Uterus (tissue), 4 donors: ENCODE measurements at places on chromosomes 12 and 14. TPM values are rescaled to one million over a fixed set of nuclear protein-coding genes. Genes with fewer than 3 reads are reported as not detected.
A peak's percentile ranks its signal among the peaks of the same experiment; 100 is the strongest.

GRCh38 chr12:120231316-120232011 lies 30.6 kb upstream of the RPLP0 start:
- H3K27me3 ChIP-seq = no peaks in the 10 kb centered on the region
- H3K36me3 ChIP-seq = no peaks in the 10 kb centered on the region
- no peak overlapping the region for H3K4me3 ChIP-seq

DNA sequence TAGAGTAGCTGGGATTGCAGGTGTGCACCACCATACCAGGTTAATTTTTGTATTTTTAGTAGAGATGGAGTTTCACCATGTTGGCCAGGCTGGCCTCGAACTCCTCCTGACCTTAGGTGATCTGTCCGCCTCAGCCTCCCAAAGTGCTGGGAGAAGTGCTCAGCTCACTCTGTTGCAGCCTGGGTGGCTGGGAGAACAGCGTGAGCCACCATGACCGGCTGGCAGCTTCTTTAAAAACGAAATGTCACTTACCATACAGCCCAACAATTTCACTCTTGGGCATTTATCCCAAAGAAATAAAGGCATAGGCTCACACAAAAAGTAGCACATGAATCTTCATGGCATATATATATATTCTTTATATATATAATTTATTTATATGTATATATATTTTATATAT lies 4.7 kb upstream of the CFAP73 start:
- no peaks in the 10 kb centered on the region for H3K27me3 ChIP-seq
- no peak overlapping the region for H3K27ac ChIP-seq
- H3K4me3 ChIP-seq = no peak overlapping the region
- no peaks in the 10 kb centered on the region for H3K4me1 ChIP-seq

GRCh38 chr12:25384038-25384892 lies 133.5 kb upstream of the KRAS start:
- H3K36me3 ChIP-seq = no peaks in the 10 kb centered on the region
- DNase-seq = no peak
- H3K4me3 ChIP-seq = no peak overlapping the region
- H3K27ac ChIP-seq = peak overlapping the region; percentile 99
- H3K4me1 ChIP-seq = no peaks in the 10 kb centered on the region

DNA sequence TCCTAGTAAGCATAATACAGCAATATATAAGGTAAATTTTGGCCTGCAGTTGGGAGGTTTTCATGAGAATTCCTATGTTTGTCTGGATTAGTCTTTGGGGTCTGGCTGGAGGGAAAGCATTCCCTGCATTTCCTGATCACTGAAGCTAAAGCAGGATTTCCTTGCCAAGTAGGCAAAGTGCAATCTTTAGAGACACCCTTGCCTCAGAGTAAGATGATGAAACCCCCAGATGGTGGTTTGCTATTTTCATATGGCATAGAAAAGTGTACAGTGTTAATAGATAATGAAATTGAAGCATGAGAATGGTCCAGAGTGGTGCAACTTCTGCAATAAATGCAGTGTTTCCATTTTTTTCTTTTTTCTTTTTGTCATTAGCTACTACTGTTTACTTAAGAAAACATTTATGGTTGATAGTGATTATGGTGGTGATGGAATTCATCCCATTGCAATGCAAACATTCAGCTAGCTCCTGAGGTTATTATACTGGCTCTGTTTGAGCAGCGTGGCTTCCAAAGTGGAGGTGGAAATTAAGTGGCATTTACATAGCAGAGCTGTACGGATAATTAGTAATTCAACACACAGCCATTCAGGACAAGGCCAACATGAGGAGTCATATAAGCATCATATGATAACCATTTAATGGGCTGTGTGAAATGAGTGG lies 276.3 kb downstream of the DUSP6 start:
- no peak overlapping the region for H3K27ac ChIP-seq
- no peak overlapping the region for H3K4me3 ChIP-seq
- no peaks in the 10 kb centered on the region for H3K4me1 ChIP-seq
- H3K36me3 ChIP-seq = no peaks in the 10 kb centered on the region
- H3K27me3 ChIP-seq = no peaks in the 10 kb centered on the region
- no peak for DNase-seq

DNA sequence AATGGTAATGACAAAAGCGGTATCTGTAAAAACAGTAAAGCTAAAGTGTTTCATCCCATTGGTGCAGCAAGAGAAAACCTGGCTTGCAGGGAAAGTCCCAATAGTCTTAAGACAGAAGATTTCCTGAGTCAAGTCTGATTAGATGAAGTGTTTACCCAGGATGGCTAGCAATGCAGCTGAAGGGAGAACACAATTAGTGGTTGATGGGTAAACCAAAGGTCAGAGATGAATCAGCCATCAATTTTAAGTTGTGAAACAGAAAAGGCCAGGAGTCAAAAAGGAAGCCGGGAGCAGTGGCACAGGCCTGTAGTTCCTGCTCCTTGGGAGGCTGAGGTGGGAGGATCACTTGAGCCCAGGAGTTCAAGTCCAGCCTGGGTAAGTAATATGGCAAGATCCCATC lies 52.6 kb downstream of the SEC23A start:
- H3K4me1 ChIP-seq = no peaks in the 10 kb centered on the region
- H3K4me3 ChIP-seq = no peak overlapping the region
- H3K27ac ChIP-seq = no peak overlapping the region
- H3K36me3 ChIP-seq = no peaks in the 10 kb centered on the region
- DNase-seq = no peak
- no peaks in the 10 kb centered on the region for H3K27me3 ChIP-seq

The PTPRQ gene
- not detected for total RNA-seq

GRCh38 chr12:77599782-77600467 lies 230.8 kb upstream of the NAV3 start:
- no peak overlapping the region for H3K27ac ChIP-seq
- H3K27me3 ChIP-seq = no peaks in the 10 kb centered on the region
- H3K36me3 ChIP-seq = no peaks in the 10 kb centered on the region
- H3K4me3 ChIP-seq = no peak overlapping the region

The TSPAN8 gene
- total RNA-seq = 0.51 TPM

GRCh38 chr12:1595690-1596347 lies 1.4 kb upstream of the FBXL14 start:
- no peak overlapping the region for H3K4me3 ChIP-seq
- H3K27ac ChIP-seq = peak overlapping the region; percentile 99
- peaks cover 8% of the 10 kb centered on the region for H3K4me1 ChIP-seq

DNA sequence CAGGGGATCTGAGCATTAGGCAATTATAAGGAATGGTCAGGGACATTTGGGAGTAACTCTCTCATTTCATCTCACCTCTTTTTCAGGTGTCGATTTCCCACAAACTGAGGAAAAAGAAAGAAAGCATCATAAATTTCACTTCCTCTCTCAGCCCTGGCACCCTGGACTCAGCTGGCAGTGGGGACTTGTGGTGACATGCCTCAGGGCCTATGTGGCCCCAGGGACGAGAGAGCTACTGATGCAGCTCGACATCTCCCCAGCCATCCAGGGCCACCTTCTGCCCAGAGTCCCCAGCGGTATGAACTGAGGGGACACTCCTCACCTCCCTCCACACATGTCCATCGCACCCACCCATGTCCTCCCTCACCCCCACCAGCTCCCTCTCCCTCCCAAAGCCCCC lies 11.7 kb downstream of the TNFRSF1A start:
- no peaks in the 10 kb centered on the region for H3K36me3 ChIP-seq
- peak overlapping the region; percentile 54 for H3K27ac ChIP-seq
- peaks cover 22% of the 10 kb centered on the region for H3K4me1 ChIP-seq
- H3K4me3 ChIP-seq = no peak overlapping the region

The STXBP6 gene
- total RNA-seq = 30.5 TPM

GRCh38 chr14:55404173-55404854 lies 7.3 kb downstream of the ATG14 start:
- H3K27me3 ChIP-seq = no peaks in the 10 kb centered on the region
- H3K4me1 ChIP-seq = no peaks in the 10 kb centered on the region

The CPNE6 gene
- total RNA-seq = 0.76 TPM

The MGP gene
- total RNA-seq = 876 TPM

The AICDA gene
- total RNA-seq = not detected

DNA sequence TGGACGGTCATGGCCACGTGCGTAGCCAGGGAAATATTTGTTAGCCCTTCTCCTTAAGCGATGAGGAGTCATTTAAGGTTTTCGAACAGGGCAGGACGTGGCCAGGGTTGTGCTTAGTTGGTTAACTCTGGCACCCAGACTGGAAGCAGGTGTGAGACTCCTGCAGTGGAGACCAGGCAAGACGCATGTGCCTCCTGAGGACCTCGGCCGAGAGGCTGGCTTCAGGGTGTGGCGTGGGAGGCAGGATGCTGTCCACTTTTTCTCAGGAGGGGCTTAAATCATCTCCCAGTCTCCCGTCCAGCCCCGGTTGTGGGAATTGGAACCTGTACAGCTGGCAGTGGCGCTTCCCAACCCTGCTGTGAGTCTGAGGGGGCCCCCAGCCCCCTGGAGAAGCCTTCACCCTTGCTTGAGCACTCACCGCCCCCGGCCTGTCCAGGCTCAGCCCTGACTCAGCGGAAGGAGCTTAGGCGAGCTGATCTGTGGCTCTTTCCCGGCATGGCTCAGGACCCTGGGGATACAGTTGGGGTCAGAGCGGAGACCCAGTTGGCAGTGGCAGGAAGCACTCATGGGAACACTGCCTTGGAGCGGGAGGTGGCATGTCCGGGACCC lies 46.3 kb upstream of the TSPAN9 start:
- H3K27me3 ChIP-seq = no peaks in the 10 kb centered on the region
- no peaks in the 10 kb centered on the region for H3K36me3 ChIP-seq
- no peak for DNase-seq
- no peaks in the 10 kb centered on the region for H3K4me1 ChIP-seq
- no peak overlapping the region for H3K4me3 ChIP-seq

DNA sequence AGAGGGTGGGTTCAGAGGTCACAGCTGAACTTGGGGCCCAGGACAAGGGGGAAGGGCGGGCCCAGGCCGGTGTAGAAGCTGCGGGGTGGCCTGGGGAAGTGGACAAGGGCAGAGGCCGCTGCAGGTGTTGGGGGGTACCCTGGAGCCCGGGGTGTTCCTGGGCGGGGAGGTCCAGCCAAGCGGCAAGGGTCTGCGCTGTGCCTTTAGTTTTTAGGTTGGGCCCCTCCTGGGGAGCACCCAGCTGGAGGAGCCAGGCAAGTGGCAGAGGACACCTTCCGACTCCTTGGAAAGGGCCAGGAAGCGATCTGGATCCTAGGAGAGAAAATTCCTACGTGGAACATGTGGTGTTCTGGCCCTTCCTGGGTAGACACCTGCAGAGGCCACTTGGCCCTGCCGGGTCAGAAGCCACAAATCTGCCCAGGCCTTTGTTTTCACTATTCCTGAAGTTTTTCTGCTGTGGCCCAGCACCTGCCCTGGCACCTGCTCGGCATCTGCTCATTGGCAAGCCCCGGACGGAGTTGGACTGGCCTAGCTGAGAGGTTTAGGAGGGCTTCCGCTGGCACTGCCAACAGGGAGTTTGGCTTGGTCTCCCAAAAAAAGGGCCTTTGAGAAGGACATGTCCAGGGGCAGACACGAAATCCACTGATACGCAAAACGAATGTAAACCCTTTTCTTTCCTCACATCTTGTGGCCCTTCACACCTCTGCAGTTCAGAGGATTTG lies 61.1 kb downstream of the SMUG1 start:
- peaks cover 18% of the 10 kb centered on the region for H3K27me3 ChIP-seq
- H3K27ac ChIP-seq = peak overlapping the region; percentile 70
- no peaks in the 10 kb centered on the region for H3K4me1 ChIP-seq
- DNase-seq = no peak

The KRT3 gene
- total RNA-seq = not detected

The SOAT2 gene
- not detected for total RNA-seq

The PTMS gene
- 853 TPM for total RNA-seq

The RPL10L gene
- not detected for total RNA-seq

The USP15 gene
- total RNA-seq = 44.8 TPM

DNA sequence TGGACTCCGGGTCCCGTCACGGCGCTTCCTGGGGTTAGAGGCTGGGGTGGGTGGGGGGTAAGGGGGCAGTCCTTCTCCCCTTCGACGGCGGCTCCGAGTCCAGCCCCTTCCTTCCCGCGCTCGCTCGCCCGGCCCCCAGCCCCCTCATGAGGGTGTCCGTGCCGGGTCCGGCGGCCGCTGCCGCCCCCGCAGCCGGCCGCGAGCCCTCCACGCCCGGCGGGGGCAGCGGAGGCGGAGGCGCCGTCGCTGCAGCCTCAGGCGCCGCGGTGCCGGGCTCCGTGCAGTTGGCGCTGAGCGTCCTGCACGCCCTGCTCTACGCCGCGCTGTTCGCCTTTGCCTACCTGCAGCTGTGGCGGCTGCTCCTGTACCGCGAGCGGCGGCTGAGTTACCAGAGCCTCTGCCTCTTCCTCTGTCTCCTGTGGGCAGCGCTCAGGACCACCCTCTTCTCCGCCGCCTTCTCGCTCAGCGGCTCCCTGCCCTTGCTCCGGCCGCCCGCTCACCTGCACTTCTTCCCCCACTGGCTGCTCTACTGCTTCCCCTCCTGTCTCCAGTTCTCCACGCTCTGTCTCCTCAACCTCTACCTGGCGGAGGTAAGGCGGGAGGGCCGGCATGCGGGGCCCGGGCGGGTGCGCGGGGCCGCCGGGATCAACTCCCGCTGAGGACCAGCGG lies 500 bp downstream of the GPR137C start:
- peak overlapping the region; percentile 81 for H3K4me3 ChIP-seq
- H3K27me3 ChIP-seq = no peaks in the 10 kb centered on the region
- peak; percentile 17 for DNase-seq
- peak overlapping the region; percentile 92 for H3K27ac ChIP-seq
- H3K36me3 ChIP-seq = no peaks in the 10 kb centered on the region
